Camera-type eye (tissue), 1 donor: ENCODE measurements at places on chromosomes 13 and 19. TPM values are rescaled to one million over a fixed set of nuclear protein-coding genes. Genes with fewer than 3 reads are reported as not detected.

TIMM44 gene
- 52.4 TPM for total RNA-seq

FGF21 gene
- total RNA-seq = not detected

ACER1 gene
- total RNA-seq = not detected

FSD1 gene
- 16.4 TPM for total RNA-seq

SULT2A1 gene
- not detected for total RNA-seq

PRSS57 gene
- total RNA-seq = not detected

MYH14 gene
- 29.9 TPM for total RNA-seq

ATXN8OS gene
- total RNA-seq = not detected

FCER2 gene
- total RNA-seq = not detected

TSSK6 gene
- total RNA-seq = 2.4 TPM

ADGRE3 gene
- 0.16 TPM for total RNA-seq

ZFP82 gene
- 32.9 TPM for total RNA-seq

CEACAM8 gene
- 0.55 TPM for total RNA-seq

KLK13 gene
- not detected for total RNA-seq

LIM2 gene
- total RNA-seq = 168 TPM

NLRP7 gene
- total RNA-seq = not detected

SH2D3A gene
- total RNA-seq = 1.5 TPM

PTH2 gene
- total RNA-seq = not detected

MEX3D gene
- total RNA-seq = 31.4 TPM

ZNF471 gene
- 16.5 TPM for total RNA-seq

NALCN gene
- total RNA-seq = 11.3 TPM

ZNF221 gene
- 34.8 TPM for total RNA-seq

IGSF23 gene
- total RNA-seq = not detected

GGACT gene
- 2.1 TPM for total RNA-seq

ZNF888 gene
- 16.1 TPM for total RNA-seq

SMAD9 gene
- 43.2 TPM for total RNA-seq

SMIM24 gene
- 3.9 TPM for total RNA-seq

TSHZ3 gene
- total RNA-seq = 14.8 TPM

JAK3 gene
- 3.4 TPM for total RNA-seq

OR10H1 gene
- total RNA-seq = not detected

ZNF296 gene
- total RNA-seq = 0.71 TPM

NHLRC3 gene
- 49.6 TPM for total RNA-seq

ING1 gene
- total RNA-seq = 26.3 TPM

SLC25A41 gene
- not detected for total RNA-seq

GRIN3B gene
- not detected for total RNA-seq

IRF2BP1 gene
- 39.5 TPM for total RNA-seq

CPAMD8 gene
- total RNA-seq = 110 TPM

CYP4F3 gene
- 0.71 TPM for total RNA-seq

MTUS2 gene
- 18.5 TPM for total RNA-seq

ZNF417 gene
- 52.0 TPM for total RNA-seq

C19orf73 gene
- 2.0 TPM for total RNA-seq

LMO7 gene
- total RNA-seq = 91.8 TPM

POU4F1 gene
- total RNA-seq = 8.3 TPM

TNFRSF19 gene
- total RNA-seq = 47.8 TPM

KLK14 gene
- total RNA-seq = not detected

ATP4A gene
- total RNA-seq = not detected

CGB5 gene
- total RNA-seq = not detected

PLIN5 gene
- 1.8 TPM for total RNA-seq

RNF113B gene
- not detected for total RNA-seq

C13orf42 gene
- total RNA-seq = not detected

PROSER3 gene
- total RNA-seq = 7.8 TPM

OR1I1 gene
- total RNA-seq = not detected

CERS4 gene
- 76.6 TPM for total RNA-seq

PSG5 gene
- total RNA-seq = not detected

HTR2A gene
- 0.93 TPM for total RNA-seq

ZSCAN4 gene
- not detected for total RNA-seq

ZNF582 gene
- 7.1 TPM for total RNA-seq

SIGLEC7 gene
- 1.2 TPM for total RNA-seq

FAM124A gene
- 16.2 TPM for total RNA-seq

RGCC gene
- total RNA-seq = 38.8 TPM
